ENCODE measurements at places on chromosomes 7 and 10.

- no peak for DNase-seq
Measured at GRCh38 chr7:94368371-94368791, 26.3 kb upstream of the COL1A2 start.

DNA sequence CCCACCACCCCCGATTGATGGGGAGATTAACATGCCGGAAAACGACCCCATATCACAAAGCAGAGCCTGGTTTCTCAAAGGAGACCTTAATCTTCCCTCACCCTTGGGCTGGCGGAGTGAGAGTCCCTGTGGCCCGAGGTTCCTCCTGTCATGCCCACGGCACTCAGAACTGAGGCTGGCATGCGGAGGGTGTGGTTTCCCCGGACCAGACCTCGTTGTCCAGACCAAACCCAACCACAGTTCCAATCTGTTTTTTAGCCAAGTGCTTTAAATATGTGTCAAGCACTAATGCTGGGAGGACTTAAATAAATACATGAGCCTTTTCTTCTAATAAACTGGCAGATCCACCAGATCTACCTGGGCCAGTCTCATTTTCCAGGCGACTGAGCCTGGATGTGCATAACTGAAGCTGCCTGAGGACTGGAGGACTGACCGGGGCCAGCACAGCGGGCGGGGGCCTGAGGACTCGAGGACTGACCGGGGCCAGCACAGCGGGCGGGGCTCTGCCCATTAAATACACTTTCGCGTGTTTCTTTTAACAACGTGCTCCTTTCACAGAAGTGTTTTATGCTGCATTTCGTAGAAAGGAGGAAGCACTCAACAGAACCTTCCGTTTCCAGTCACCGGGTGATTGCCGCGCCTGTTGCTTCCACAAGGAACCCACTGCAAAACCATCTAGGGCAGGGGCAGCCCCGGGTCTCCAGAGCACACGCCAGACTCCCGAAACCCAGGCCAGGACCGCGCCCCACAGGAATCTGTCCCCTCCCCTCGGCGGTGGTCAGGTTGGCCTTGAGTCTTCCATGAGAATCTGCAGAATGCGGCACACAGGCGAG lies 334.6 kb downstream of the PTPRN2 start:
- DNase-seq: no peak

DNA sequence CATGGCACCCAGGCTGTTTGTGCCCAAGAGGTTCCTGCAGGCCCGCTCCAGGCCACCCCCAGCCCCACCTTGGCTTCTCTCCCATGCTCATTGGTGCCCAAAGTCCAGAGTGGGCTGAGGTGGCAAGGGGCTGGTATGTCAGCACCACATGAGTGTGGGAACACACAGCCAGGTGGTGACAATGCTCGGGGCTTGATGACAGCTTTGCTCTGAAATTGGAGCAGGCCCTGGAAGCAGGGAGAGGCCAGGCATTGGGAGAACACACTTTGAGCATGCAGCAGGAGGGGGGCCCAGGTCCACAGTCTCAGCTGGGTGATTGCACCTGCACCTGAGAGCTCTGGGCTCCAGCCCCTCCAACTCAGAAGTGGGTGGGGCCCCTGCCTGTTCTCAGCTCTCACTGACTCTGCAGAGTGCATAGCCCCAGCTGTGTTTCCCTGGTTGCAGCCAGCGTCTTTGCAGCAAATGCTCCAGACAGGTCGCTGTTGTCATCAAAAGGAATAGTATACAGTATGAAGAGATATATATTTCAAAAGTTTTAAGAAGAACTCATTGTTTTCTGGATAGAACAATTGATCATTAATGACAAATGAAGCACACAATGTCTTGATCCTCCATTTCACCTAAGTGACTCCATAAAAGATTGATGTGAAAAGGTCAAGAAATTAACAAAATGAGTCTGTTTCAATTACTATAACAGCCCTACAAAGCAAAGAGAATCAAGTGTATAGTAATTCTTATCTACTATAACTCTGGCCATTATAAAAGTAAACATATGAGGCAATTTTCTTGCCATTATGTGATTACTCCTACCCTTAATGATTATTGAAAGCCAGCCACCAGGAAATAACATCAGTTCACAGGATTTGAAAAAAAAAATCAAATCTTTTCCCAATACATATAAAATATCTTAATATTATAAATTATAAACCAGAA lies 848.1 kb downstream of the PCDH15 start:
- no peak for DNase-seq

- DNase-seq: no peak
Measured at GRCh38 chr10:133166504-133166827, 6.4 kb downstream of the KNDC1 start.

- no peak for DNase-seq
Measured at GRCh38 chr10:48990226-48990625, 50.6 kb upstream of the LRRC18 start.

- no peak for DNase-seq
Measured at GRCh38 chr7:142957723-142958122, 4.4 kb downstream of the KEL start.

DNA sequence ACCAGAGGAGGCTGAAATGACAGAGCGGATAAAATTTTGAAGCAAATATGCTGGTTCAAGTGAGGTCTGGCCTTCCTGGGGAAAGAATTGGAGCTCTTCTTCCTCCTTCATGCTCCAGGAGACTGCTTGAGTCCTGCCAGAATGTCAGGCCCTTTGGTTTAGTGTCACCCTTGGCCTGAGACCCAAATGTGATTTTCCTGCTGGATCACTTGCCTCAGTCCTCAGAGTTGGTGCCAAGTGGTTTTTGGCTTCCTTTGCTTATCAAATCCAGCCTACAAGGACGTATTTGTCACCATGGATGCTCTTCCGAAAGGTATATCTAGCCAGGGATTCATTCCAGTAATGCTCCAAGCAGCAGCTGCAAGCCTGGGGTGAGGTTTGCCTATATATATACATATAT lies 118.4 kb downstream of the PLPP4 start:
- no peak for DNase-seq

GRCh38 chr7:44762726-44763522 lies 14.3 kb downstream of the ZMIZ2 start:
- no peak for DNase-seq

DNA sequence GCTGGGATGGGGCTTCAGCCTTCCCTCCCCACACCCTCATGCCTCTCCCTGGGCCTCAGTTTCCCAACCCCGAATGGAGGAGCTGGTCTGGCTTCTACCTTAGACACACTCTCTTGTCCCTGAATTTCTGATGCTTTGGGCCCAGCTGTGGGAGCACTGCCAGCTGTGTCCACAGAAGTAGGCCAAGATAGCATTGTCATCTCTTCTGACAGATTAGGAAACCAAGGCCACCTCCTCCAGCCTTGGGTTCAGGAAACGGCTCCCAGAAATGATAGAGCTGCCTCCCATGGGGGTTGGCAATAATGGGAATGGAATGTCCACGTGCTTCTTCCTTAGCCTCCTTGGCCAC lies 1.3 kb downstream of the PPIF start:
- DNase-seq: no peak

DNA sequence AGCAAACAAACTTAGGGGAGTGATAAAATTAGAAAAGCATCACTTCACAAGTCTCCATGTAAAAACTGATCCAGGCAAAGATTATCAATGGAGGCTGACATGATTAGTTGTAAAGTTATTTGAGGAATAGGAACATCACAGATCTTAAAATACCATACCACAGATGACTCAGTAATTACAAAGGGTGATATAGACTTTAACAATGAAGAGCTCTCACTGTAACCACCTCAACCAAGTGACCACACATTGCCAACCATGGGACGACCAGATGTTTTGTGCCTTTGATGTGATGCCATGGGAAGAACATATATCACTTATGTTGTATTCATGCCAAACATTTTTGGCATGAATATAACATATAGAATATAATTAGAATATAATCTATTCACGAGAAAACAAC lies 11.7 kb downstream of the AASS start:
- no peak for DNase-seq

- no peak for DNase-seq
Measured at GRCh38 chr7:14394786-14395185, 405.3 kb upstream of the ETV1 start.

DNA sequence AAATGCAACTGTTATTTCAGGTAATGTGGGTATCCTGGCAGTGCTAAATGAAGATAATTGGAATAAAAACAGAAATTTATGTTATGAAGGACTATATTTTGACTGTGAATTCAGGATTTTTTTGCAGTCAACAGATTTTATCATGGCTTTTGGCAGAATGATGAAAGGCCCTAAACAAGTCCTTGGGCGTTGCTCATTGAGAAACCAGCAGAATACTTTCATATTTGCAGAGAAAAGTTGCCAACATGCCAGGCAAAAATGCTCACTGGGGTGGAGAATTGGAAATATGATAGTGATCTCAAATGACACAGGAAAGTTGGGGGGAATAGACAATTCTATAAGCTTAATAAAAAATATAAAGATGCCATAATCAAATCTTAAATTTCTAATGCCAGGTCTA lies 121.1 kb downstream of the GPR85 start:
- no peak for DNase-seq

- DNase-seq: no peak
Measured at GRCh38 chr10:73210395-73211105, 36.5 kb downstream of the DNAJC9 start.

DNA sequence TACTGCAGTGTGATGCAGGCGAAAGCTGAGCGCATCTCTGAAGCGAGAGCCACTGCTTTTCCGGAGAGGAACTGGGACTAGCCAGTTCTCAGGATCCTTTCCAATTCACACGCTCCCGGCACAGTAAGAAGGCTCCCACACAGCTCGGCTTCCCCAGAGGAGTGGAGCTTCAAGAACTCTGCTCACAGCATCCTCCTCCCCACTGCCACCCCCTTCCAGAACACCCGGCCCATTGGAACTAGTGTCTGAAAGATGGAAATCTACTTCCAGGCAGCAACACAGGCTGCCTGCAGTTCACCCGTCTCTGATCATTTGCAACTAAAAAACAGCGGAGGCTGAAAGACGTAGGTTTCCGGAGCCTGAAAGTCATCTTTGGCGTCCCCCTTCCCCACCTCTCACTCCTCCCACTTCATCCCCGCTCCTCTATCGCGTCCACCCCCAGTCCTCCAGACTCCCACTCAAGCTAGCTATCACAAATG lies at the start of gene DGKB:
DGKB (minus strand) TSS at position 163 of the 479 bp plus-strand sequence.
- no peak for DNase-seq

DNA sequence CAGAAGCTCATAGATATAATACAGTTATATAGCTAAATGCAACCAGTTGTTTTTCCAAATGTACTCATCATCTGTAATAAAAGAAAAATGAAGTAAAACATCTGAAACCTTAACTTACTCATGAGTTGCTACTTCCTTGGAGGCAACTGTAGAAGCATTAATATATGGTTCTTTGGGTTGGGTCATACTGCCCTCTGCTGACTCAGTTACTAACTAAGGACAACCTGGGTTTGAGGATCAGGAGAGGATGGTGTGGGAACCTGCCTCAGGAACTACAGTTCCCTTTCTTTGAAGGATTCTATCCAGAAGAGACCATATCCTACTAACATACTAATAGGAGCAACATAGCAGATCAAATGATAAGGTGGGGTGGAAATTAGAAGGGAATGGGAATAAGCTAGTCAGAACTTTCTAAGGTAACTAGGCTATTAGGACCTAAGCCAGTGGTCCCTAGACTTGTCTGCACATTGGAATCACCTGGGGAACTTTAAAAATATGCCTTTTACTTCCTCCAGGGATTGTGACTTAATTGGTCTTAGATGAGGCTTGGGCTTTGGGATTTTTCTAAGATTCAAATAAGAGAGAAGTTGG lies 20.7 kb downstream of the COX15 start:
- DNase-seq: no peak

DNA sequence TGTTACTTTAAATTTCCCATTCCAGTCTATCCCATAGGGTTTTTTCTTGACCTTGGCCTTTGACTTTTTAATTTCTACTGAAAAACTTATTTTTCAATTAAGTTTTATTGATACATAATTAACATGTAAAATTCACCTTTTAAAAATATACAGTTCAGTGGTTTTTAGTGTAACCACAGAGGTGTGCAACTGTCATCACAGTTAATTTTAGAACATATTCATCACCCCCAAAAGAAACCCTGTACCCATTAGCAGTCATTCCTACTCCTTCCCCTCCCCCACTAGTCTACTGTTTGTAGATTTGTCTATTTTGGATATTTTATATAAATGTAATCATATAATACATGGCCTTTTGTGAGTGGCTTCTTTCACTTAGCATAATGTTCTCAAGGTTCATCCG lies 96.5 kb upstream of the GJD4 start:
- DNase-seq: no peak

GRCh38 chr7:116317907-116318306 lies 107.6 kb downstream of the TES start:
- DNase-seq: no peak

DNA sequence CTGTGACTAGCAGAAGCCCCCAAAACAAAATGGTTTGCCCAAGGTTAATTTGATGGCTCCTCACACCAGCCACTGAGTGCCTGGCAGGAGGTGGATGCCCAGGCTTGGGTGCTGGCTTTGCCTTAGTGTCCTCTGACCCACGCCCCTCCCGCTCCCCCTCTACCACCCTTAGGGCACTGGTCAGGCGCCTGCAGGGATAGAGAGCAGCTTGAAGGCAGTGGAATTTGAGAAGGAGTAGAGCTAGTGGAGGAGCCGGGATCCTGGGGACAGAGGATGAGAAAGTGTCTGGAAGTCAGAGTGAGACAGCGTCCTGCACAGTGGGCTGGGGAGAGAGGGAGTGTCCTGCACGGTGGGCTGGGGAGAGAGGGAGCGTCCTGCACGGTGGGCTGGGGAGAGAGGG lies 139.4 kb downstream of the DNAJB6 start:
- no peak for DNase-seq

DNA sequence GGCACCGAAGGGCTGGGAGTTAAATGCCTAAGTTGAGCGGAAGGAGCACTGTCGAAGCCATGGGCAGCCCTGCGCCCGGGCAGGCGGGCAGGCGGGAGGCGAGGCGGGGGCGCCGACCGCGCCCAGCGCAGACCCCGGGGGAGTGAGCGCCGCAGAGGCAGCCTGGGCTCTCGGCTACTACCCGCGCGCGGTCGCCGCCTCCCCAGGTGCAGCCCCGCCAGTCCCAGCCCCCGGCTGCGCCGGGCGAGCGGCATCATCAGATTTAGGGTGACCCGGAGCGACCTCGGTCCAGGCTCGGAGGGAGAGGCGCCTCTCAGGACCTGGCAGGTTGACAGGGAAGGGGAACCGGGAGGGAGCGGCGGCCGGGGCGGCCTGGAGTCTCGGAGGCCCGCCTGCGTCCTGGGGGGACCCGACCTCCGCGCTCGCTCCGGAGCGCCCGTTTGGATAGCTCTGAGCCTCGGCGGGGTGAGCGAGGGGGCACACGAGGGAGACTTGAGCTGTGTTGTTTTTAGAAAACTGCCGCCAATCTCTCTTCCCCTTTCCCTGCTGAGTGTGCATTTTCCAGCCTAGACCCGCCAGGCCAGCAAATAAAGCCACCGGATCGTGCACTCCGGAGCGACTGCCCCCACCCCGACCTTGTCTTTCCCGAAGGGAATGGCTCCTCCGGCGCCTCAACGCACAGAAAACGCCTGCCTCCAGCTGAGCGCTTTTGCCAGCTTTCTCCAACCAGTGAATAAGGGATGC lies 2.3 kb upstream of the NRP1 start:
- DNase-seq: no peak

GRCh38 chr10:79446758-79447084 lies 1.3 kb upstream of the ZCCHC24 start:
- DNase-seq: peak; percentile 21
